ENCODE measurements at places on chromosomes 11 and 22.

DNA sequence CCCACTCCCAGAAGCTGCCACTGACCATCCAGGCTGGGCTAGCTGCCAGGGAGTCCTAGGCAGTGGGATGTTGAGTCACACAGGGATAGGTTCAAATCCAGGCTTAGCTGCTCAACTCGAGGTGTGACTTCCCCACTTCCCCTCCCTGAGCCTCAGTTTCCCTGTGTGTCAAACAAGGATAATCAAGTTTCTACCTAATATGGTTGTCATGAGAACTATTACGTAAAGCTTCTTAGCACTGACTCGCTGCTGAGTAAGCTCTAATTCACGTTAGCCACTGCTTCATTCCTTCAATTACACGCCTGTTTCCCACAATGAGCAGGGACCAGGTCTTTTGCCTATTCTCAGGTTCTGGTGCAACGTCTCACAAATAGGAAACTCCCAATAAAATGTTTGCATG is 67.7 kb downstream of the SEZ6L start:
- DNase-seq: no peak

DNA sequence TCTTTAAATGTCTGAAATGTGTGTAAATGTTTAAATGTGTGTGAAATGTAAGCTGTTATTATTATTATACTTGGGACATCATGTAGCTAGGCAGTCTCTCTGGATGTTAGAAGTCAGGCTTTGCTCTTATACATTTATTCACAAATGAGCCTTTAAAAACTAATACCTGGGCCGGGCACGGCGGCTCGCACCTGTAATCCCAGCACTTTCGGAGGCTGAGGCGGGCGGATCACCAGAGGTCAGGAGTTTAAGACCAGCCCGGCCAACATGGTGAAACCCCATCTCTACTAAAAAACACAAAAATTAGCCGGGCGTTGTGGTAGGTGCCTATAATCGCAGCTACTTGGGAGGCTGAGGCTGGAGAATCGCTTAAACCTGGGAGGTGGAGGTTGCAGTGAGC is 21.7 kb upstream of the CTTN start:
- DNase-seq: no peak

- no peak for DNase-seq
Observed at GRCh38 chr22:20034143-20034542, 13.2 kb downstream of the TANGO2 start.

DNA sequence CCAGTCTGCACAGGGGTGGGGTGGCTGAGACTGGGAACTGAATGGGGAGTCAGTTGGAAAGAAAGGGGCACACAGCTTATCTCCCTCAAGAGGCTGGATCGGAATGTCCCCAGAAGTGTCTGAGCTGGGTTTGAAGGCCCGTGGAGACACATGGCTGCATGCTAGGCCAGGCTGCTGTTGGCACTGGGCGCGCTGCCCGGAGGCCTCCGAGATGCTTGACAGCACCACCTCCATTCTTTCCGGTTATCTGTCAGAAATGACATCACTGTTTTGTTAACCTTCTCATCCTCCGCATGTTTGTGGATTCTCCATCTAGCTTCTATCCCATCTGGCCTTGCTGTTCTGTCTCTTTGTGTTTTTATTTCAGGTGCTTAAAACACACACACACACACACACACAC is 85.5 kb downstream of the APIP start:
- no peak for DNase-seq

GRCh38 chr11:60498853-60499252 is 6.3 kb downstream of the MS4A12 start:
- DNase-seq: no peak

DNA sequence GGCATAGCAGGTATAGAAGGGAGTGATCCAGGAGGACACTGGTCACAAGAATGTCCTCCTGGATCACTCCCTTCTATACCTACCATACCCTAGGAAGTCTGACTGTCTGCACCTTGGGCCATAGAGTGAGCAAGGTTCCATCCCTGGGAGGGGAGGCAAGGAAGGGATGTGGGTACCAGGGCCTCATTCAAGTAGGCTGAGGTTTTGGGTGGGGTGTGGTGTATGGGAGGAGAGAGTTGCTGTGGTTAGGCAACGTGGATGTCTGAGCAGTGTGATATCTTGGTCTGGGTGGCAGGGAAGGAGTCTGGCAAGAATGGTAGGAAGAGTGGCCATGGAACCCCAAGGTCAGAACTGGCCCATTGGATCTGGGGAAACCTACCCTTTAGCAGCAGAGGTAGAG is 13.2 kb downstream of the PPFIBP2 start:
- DNase-seq: peak; percentile 70

- no peak for DNase-seq
Observed at GRCh38 chr11:43145653-43146052, 166.1 kb upstream of the API5 start.

DNA sequence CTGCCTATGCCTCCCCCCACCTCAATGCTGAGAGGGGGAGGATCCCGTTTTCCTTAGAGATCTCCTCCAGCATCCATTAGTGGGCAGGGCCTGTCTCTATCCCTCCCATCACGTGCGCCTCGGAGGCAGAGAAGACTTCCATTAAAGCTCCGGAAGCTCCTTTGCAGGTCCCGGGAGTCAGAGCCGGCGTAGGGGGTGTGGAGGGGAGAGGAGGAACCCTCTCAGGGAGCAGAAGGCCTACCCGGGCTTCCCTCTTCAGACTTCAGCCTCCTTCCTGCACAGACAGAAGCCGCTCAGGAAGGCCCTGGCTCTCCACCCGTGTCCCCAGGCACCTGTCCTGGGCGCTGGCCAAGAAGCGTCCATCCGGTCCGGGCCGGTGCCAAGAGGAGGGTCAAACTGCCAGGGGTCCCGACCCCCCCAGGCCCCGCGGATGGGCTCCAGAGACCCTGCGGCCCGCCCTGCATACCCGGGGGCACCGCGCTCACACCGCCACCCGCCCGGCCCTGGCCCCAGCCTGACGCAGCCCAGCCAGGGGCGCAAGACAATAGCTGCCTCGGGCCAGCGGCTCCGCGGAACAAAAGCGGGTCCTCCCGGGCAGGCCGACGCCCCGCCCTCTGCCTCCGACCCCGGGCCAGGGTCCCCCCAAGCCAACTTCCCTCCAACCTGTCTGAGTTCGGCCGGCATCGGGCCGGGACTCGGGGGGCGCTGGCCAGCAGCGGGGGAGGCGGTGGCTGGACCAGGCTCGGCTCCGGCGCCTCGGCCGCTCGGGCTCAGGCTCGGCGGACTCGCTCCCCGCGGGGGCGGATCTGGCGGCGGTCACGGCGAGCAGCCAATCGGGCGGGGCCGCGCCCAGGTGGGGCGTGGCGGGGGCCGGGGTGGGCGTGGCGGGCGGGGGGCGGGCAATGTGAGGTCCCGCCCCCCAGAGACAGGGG is 29.9 kb downstream of the ARVCF start:
- peak; percentile 85 for DNase-seq

DNA sequence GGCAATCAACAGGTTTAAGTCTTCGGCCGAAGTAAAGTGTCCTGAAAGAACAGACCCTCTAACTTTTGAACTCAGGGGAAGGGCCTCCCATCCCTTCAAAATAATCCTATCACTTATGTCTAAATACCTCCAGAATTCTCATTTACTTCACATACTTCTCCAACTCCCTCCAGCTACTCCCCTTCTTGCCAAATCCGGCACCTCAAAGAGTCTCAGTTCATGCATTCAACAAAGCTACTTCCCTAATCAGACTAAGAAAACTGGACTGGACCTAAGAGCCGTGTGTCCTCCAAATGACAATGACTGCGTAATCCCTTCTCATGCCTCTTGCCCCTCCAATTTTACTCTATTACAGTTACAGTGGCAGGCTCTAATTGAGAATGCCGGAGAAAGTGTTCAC is 1.3 kb downstream of the DDB1 start:
- no peak for DNase-seq

GRCh38 chr11:131522851-131523250 is 152.4 kb downstream of the NTM start:
- DNase-seq: no peak

DNA sequence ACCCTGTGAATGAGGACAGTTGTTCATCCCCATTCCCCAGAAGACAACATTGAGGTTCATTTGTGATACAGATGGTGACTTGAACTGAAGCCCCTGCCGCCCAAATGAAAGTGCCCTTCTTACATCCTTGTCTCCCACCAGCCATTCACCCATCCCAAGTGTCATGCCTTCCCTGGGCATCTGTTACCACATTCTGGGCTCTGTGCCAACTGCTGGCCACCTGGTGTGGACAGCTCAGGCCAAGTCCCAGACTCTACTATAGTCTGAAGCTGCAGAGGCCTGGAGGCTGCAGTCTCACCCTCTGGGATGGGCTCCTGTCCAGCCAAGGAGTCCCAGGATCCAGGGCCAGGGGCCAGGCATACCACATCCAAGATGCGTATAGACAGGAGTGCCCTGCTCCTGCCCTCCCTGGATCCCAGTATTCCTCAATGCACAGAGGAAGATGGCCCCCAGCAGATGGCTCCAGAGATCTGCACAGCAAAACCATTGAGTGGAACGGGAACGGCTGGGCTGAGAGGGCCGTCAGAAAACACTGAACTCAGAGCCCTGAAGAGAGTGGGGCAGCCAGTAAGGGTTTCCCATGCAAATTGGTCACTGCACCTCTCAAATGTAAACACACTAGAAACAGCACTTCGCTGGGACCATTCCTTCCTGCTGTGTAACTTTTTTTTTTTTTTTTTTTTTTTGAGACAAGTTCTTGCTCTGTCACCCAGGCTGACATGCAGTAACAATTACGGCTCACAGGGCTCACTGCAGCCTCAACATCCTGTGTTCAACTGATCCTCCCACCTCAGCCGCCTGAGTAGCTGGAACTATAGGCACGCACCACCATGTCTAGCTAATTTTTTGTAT is 22.8 kb downstream of the ARRB1 start:
- peak; percentile 76 for DNase-seq

- no peak for DNase-seq
Observed at GRCh38 chr11:8089791-8090510, 8.9 kb downstream of the TUB start.

DNA sequence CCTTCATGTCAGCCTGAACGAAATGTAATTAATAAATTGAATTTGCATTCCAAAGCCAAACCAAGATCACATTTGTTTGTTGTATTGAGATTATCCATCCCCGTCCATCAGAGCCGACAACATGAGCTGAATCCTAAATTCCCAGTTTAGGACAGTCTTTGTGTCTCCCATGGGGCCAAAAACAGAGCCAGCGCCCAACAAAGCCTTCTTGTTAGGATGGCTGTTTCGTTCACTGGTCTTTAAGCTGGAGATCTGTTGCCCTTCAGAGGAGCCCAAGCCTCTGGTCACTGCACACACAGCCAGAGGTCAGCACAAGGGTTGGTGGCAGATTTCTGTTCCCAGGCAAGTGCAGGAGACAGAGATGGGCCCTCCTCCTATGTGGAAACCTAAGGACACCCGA is 25.8 kb downstream of the DSCAML1 start:
- DNase-seq: no peak

GRCh38 chr11:330307-330693 is 9.6 kb upstream of the IFITM3 start:
- DNase-seq: peak; percentile 55

GRCh38 chr11:34558673-34559072 is 45.1 kb upstream of the ELF5 start:
- no peak for DNase-seq

GRCh38 chr22:24753914-24754313 is 20.6 kb downstream of the PIWIL3 start:
- no peak for DNase-seq

DNA sequence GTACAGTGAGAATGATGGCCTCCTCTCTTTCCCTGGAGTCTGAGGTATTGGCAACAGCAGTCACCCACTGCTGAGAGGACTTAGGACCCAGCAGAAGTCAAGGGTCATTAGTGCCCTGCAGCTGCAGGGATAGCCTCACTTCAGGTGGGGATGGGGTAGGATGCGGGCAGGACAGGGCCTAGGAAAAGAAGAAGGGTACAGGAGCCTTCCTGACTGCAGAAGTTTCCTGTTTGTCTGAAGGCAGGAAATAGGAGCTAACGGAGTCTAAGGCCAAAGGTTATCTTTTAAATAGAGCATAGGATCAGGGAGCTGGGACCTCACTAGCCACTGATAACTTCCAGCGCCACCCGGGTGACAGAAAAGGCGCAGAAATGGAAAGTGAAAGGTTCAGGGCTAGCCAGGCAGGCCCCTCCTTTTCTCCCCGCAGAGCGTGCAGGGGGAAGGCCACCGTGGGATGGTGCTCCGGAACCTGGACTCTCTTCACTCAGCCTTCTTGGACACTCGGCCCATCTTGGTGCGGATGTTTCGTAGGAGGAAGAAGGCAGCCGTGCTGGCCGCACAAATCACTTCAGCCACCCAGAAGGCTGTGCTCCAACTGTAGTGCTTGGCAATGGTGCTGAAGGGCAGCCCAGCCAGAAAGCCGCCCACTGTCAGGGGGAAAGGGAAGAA is 6.0 kb downstream of the TRAPPC4 start:
- no peak for DNase-seq

DNA sequence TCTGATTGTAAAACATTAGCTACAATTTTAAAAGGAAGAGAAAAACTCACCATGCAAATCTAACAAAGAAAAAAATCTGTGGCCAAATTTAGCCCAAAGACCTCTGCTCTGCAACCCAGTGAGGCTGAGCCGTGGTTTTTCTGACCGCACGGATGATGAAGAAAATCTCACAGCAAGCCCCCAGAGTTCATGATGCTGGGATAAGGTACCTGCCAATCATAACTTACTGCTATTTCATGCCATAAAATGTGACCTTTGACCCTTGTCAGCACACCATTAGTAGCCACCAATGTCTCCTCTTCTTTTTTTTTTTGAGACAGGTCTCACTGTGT is 11.1 kb downstream of the CERK start:
- DNase-seq: no peak

DNA sequence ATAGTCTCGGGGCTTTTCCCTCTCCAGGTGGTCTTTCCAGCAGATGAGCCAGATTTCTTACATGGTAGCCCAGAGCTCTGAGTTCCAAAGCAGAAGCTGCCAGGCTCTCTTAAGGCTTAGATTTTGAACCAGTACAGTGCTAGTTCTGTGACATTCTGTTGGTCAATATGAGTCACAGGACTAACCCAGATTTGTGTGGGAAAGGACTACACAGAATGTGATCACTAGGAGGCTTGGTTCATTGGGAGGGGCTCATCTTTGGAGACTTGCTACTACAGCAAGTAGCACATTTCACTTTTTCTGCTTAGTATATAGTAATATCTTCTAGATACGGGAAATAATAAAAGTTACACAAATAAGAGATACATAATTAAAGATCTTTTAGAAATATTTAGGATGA is 24.1 kb downstream of the RNF214 start:
- DNase-seq: no peak

DNA sequence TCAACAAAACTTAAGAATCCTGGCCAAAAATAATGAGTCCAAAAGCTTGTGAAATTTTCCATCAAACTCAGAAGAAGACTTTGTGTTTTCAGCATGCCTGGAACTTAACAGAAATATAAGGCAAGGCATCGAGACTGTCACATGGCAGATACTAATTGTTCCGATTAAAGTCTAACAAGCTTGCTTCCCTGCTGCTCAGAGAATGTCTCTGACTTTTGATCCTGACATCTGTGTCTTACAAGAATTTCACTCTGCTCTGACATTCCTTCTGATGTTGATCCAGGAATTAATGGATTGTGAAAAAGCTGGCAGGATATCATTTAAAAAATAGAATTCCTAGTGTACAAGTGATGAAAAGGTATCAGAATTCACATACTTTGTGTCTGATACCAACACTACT is 170.2 kb downstream of the DCDC1 start:
- no peak for DNase-seq

- DNase-seq: no peak
Observed at GRCh38 chr22:36586271-36586670, 57.3 kb upstream of the EIF3D start.
